ENCODE measurements at places on chromosomes 3 and 15.

DNA sequence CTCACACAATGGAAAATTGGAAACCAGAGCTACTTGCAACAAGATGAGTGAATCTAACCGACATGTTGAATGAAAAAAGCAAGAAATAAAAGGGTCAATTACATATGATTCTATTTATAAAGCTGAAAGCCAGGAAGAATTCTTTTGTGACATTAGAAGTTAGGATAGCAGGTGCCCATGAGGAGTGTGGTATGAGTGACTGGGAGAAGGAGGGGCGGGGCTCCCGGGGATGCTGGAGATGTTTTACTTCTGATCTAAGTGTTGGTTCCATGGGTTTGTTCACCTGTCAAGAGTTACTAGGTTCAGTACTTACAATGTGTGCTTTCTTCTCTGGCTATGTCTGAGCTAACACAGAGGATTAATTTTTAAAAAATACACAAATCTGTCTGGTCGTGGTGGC, 60.8 kb downstream of the NSMCE3 start:
- no peak for DNase-seq

- no peak for DNase-seq
Measured at GRCh38 chr15:22887157-22887951, 48.9 kb downstream of the NIPA2 start.

DNA sequence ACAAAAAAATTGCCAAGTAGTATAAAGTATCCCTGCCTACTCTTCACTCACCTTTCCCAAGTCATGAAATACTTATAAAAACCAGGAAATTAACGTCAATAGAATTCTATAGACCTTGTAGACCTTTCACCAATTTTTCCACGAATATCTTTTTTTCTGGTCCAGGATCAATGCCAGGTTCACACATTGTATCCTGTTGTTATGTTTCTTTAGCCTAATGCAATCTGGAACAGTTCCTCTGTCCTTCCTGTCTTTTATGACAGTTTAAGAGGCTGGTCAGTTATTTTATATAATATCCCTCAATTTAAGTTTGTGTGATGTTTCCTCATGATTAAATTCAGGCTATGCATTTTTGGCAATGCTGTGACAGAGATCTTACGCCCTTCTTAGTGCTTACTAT, 63.2 kb upstream of the MAGI1 start:
- no peak for DNase-seq

GRCh38 chr3:34067536-34068051, 269.2 kb downstream of the PDCD6IP start:
- DNase-seq: no peak

- DNase-seq: no peak
Measured at GRCh38 chr15:37041042-37041441, 59.3 kb downstream of the MEIS2 start.

GRCh38 chr15:70281811-70282307, 184.1 kb upstream of the TLE3 start:
- no peak for DNase-seq

- no peak for DNase-seq
Measured at GRCh38 chr3:64560791-64561190, 127.0 kb downstream of the ADAMTS9 start.
